Activated CD4-positive, alpha-beta T cell treated with anti-CD3 and anti-CD28 coated beads for 24 hours (primary cell): ENCODE measurements at places on chromosomes 3 and 15.

- DNase-seq: no peak
These were observed 358.7 kb downstream of the SQOR start for GRCh38 chr15:45993508-45993907.

DNA sequence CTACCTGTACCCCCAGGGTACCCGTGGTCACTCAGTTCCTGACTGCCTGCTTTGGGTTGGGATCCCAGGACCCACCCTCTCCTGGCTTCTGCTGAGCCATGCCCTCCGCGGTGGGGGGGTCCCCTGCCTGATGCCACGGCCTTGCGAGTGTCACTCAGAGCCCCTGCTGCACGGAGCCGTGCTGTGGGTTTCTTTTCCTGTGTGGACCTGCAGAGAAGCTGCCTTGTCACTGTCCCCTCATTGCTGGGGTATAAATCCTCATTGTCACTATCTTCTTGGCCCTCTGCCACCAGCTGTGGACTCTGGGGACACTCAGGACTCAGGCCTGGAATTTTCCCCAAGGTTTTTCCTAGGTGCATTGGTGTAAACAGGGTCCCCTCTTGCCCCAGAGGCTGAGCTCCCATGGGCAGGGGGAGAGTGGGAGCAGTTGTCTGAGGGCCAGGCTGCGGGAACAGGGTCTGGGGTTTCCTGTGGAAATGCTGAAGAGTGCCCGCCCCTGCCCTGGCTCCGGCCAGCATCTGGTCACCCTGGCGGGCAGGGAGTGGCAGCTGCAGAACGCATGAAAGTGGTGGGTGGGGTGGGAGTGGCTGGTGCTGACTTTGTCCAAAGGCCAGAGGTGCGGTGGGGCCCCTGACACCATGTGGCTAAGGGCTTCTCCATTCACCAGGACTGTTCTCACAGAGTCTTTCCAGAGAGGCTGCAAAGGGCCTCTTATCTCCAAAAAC is 191.7 kb downstream of the GOLGA6L6 start:
- no peak for DNase-seq

- DNase-seq: no peak
These were observed 2.7 kb upstream of the PCCB start for GRCh38 chr3:136247436-136247835.

DNA sequence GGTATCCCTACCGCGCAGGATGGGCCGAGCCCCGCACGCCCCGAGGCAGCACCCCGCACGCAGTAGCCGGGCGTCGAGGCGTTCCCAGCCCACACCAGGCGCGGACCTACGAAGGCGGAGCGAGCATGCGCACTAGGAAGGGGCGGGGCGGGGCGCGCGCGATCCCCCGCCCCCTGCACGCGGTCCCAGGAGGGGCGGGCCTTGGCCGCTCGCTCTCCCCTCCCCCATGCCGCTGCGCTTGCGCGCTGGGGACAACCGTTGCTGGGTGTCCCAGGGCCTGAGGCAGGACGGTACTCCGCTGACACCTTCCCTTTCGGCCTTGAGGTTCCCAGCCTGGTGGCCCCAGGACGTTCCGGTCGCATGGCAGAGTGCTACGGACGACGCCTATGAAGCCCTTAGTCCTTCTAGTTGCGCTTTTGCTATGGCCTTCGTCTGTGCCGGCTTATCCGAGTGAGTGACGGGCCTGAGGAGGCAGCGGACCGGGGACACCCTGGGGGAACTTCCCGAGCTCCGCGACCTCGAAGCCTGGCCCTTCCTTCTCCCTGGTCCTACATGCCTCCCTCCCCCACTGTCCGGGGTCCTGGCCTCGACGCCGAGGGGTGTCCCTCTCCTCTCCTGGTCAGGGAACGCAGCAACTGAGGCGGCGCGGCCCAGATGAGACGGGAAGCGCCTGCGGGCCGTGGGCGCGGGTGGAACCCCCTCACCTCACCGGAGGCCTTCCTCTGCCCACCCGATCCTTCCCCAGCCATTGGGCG is at the start of gene SPESP1:
TSS of gene SPESP1 (plus strand) at position 258 of the 755 bp plus-strand sequence. CDS start at position 387, 129 bp downstream.
- DNase-seq: peak; percentile 31

GRCh38 chr15:81281766-81282605 is 42.0 kb downstream of the STARD5 start:
- DNase-seq: no peak

GRCh38 chr15:59028387-59028955 is 41.0 kb downstream of the RNF111 start:
- no peak for DNase-seq

DNA sequence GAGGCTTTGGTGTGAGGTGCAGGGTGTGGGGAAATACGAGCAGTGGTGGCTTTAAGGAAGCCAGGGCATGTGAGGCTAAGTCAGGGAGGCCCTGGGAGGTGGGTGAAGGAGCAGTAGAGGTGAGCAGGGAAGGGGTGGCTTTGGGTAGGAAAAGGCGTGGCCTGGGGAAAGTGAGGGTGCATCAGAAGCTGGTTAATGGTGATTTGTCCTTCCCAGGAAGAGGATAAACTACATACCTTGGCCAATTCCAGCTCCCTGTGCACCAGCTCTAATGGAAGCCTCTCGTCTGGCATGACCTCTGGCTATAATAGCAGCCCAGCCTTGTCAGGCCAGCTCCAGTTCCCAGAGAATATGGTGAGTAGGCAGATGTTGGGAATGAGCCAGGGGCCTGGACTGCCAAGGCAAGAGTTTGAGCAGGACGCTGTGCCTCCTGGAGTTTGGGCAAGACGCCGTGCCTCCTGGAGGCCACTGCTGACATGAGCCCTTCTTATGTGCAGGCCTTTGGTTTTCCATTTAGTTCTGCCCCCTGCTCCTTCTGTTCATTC is 41.3 kb downstream of the CDAN1 start:
- DNase-seq: no peak

DNA sequence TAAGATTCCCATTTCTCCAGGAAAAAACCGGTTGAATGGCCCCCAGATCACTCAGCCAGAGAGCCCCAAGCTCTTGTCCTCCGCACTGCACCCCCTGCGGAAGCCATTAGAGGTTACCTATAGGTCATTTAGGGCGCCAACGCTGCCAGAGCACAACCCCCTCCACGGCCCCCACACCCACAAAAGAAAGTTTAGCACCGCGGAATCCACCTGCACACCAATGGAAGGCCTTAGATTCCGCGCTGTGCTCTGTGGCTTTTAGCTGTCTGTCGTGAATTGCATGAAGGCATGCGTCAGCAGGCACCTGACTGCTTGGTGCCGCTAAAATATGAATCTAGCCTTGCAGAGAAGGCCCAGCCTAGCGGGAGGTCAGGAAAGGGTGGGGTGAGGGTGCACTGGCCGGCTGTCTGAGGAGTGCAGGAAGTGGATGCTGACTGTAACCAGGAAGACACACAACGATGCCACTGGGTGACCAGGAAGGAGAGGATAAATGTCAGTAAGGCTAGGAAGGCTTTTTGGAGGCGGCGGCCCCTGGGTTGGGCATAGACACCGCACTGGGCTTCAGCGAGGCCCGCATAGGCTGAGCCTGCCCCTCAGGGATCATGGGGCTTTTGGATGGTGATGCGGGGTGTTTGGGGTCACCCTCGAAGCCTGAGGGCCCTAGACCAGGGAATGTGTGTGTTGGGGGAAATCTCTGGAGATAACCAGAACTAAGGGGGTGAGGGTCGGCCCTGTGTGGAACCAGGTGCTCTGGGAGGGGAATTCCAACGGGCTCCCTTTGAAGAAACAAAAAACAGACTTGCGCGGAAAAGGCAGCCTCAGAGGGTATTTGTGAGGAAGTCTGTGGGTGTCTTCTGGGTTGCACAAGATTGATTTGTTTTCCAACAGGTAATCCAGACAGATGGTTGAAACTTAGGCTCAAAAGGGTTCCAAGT is 976 bp upstream of the NUP210 start:
- DNase-seq: peak; percentile 55

GRCh38 chr3:141000027-141000663 is 51.0 kb upstream of the SPSB4 start:
- DNase-seq: peak; percentile 2

- DNase-seq: no peak
These were observed 41.5 kb downstream of the HRH1 start for GRCh38 chr3:11195721-11196332.
